ENCODE measurements at places on chromosomes 7 and 10.

- DNase-seq = no peak
Measured at GRCh38 chr10:102235598-102235920, 5.8 kb downstream of the PITX3 start.

GRCh38 chr7:32357535-32358277 lies 132.5 kb downstream of the LSM5 start:
- DNase-seq = no peak

GRCh38 chr7:40937879-40938278 lies 765.0 kb downstream of the INHBA start:
- no peak for DNase-seq

GRCh38 chr7:47704936-47705335 lies 123.0 kb upstream of the TNS3 start:
- no peak for DNase-seq

- no peak for DNase-seq
Measured at GRCh38 chr7:1975179-1975578, 257.6 kb downstream of the MAD1L1 start.

- DNase-seq = no peak
Measured at GRCh38 chr7:102860351-102860811, 52.4 kb upstream of the LRRC17 start.

- no peak for DNase-seq
Measured at GRCh38 chr10:127933271-127933670, 26.4 kb downstream of the PTPRE start.

- DNase-seq = no peak
Measured at GRCh38 chr10:18773180-18773579, 113.9 kb downstream of the ARL5B start.

GRCh38 chr7:116776046-116776445 lies 86.3 kb upstream of the CAPZA2 start:
- no peak for DNase-seq

DNA sequence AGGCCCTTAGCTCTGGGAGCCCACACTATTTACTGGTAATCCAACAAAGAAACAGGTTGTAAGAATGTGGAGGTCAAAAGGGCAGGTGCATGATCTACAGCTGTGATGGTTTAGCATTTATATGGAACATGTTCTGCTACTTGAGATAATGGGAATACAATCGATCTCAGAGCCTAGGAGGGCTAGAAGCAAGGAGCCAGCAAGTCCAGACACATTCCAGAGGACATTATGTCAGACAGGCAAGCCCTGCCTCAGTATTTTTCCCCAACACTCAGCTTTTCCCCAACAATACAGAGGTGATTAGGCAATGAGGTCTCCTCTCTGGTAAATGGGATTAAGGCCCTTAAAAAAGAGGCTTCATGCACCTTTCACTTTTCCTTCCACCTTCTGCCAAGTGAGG lies 21.4 kb upstream of the GNAT3 start:
- DNase-seq = no peak

DNA sequence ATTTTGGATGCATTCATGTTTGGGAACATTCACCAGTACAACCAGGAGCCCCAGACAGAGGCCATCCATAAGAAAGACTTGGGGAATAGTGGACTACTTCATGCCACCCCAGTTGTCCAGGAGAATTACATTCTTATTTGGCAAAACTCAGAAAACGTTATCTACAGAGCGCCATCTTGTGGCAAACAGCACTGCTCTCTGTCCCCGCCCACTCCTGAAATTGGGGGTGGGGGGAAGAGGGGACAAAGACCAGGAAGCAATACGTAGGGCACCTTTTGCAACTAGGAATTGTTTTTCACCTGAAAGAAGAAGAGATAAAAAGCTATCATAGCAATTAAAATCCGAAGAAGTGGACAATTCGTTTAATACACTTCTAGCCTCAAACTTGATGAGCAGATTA lies 134.6 kb upstream of the MGMT start:
- DNase-seq = no peak

GRCh38 chr10:43420369-43421200 lies 11.6 kb upstream of the HNRNPF start:
- peak; percentile 79 for DNase-seq

GRCh38 chr7:49822856-49823255 lies 49.4 kb downstream of the VWC2 start:
- DNase-seq = no peak
